Calu3 (cell line): ENCODE measurements at places on chromosomes 11 and 22. TPM values are rescaled to one million over a fixed set of nuclear protein-coding genes. Genes with fewer than 3 reads are reported as not detected.

DNA sequence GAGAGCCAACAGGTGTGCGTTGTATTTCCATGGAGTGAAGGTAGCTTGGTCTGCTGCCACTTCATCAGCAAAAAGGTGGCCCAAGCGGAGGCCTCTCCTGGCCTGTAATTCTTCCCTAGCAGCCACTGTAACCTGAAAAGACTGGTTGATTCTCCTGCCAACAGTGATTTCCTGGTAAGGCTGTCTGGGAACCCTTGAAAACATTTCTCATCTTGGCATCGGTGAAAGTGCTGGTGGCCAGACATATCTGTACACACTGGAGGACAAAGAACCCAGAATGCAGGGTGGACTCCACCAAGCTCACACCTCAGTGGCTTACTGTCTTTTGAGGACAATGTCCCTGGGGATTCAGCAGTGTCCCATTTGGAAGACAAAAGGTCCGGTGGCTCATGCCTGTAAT is 128.0 kb downstream of the TRIM29 start:
- no peak for DNase-seq

DNA sequence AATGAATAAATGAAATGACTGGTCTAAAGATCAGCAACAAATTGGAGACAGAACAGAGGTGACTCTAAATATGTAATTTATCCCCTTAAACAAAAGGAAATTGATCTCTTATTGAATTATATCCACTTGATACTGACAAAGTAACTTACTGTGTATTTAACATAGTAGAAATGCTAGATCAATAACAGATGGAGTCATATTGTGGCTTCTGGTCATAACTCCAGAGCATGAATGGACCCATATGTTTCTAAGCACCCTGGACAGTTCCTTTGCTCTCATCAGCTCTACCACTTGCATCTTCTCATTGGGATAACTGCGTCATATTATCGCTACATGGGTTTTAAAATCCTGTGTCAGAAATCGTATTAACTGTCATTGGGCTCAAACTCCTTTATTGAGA is 222.3 kb downstream of the ETS1 start:
- no peak for DNase-seq

DNA sequence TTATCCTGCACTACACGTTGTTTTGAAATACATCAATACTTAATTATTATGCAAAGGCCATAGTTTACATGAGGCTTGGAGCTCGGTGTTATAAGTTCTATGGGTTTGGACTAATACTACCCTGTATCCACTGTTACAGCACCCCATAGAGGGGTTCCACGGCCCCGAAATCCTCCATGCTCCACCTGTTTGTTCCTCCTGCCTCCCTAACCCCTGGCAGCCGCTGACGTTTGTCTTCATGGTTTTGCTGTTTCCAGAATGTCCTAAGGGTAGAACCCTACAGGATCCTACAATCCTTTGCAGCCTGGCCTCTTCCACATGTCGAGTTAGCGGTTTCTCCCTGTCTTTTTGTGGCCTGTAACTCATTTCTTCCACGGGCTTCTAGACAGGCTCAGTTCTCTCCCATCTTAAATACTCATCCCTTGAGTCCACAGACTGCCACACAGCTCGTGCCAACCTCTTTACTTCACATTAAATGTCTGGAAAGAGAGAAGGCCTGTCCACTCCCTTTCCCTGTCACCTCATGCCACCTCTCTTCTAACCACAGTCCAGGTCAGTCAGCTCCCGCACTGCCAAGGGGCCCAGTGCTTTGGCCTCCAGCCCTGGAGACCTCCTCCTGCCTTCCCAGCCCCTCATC is 42.4 kb upstream of the TH start:
- DNase-seq: no peak

The C11orf65 gene
- total RNA-seq: not detected in 2 replicates

GRCh38 chr11:116348226-116348625 is 424.6 kb downstream of the BUD13 start:
- no peak for DNase-seq

GRCh38 chr11:63277345-63277943 is 34.0 kb upstream of the SLC22A25 start:
- peak; percentile 17 for DNase-seq

GRCh38 chr11:5621580-5621979 is 3.2 kb upstream of the TRIM34 start:
- no peak for DNase-seq

GRCh38 chr11:2794046-2794967 is 91.3 kb downstream of the CDKN1C start:
- no peak for DNase-seq

- no peak for DNase-seq
Measured at GRCh38 chr11:129148487-129148886, 43.6 kb downstream of the ARHGAP32 start.

The DDT gene
- 101 and 115 TPM in 2 replicates for total RNA-seq

DNA sequence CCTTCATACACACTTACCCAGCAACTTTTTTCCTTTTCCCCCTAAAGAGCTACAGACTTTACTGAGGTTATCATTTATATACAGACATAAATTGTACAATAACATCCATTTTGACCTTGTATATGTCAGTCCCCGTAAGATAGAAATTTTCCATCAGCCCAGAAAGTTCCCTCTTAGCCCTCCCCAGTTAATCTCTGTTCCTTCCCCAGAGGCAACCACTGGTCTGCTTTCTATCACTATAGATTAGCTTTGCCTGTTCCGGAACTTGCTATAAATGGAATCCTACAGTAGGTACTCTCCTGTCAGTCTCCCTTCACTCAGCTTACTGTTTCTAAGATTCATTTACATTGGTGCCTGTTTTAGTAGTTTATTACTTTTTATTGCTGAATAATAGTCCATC is 54.9 kb downstream of the TSPAN18 start:
- no peak for DNase-seq

The OSBP2 gene
- total RNA-seq: 5.2 and 7.9 TPM in 2 replicates

- no peak for DNase-seq
Measured at GRCh38 chr11:77598195-77598594, 8.4 kb downstream of the AQP11 start.

- DNase-seq: no peak
Measured at GRCh38 chr11:60118338-60118737, 29.9 kb downstream of the MS4A2 start.

The GP1BB gene
- total RNA-seq: not detected in 2 replicates

DNA sequence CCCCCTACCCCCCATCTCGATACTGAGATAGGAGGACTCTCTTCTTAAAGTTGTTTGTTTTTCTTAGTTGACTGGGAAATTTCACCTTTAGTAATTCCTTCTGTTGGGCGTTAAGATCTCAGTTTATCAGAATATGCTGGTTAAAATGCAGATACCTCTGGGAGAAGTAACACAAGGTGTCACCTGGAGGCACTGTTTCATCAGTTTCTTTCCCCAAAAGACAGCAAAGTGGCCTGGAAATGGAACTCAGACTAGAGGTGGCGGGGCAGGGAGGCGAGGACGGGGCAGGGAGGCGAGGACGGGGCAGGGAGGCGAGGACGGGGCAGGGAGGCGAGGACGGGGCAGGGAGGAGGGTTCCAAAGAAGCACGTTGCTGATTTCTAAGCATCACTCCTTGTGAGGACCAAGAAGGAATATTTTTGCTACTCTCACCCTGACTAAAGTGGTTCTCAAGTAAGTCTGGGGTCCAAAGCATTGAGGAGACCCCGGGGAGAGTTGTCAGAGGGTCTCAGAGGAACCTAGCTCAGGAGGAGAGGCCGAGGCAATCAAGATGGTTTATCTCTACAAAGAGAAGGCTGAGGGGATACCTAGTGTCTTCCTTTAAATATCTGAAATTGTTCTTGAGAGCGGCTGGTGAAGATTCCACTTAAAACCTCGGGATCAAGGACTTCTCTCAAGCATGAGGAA is 147.0 kb upstream of the B3GAT1 start:
- DNase-seq: no peak

- DNase-seq: no peak
Measured at GRCh38 chr22:42714768-42715390, 5.8 kb downstream of the A4GALT start.

GRCh38 chr11:16126362-16126761 is 230.0 kb downstream of the SOX6 start:
- DNase-seq: peak; percentile 21

DNA sequence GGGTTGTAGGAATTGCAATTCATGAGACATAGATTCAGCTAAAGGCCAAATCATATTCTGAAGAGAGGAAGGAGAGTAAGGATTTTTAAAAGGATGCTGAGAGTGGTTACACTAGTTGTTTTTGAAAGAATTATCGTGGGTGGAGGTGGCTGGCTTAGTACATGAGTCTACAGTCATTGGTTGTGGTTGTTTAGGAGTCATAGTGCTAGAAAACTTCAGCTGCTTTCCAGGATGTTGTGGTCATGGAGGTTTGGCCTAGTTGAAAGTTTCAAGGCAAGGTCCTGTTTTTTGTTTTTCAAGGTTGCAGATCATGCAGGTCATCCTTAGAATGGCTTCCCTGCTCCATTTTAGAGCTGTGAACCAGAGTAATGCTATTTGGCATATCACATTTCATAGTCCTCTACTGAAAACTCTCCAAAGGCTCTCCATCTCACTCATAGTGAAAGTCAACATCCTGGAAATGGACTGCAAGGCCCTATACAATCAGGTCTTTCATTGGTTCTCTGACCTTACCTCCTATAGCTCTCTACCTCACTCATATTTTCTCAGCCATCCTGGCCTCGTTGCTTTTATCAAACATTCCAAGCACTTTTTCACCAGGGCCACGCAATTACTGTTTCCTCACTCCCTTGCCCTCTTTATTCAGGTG is 26.1 kb upstream of the ZBTB44 start:
- DNase-seq: no peak

DNA sequence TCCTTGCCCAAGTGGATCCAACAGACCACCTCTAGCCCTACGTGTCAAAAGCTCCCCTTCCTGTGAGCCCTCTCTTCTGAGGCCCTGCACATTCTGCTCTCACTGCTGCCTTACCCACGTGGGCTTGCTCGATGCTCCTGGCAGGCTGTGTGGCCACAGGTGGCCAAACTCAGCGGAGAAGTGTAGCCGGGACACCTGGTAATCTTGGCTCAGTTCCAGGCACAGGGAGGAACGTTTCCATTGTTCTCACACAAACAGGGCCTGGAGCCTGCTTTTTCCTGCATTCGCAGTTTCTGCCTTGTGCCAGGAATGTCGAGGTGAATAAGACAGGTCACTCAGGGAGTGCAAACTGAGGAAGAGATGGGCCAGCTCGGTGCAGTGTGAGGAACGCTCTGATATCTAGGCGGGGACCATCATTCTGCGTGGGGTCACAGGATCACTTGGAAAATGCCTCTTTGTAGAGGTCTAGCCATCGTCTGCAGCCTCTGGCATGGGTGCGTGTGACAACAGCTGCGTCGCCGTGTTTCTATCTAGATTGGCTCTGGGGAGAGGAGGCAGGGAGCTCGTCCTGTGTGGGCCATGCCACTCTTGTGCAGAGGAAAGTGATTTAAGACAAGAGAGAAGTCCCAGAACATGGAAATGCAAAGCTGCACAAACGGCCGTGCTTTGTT is 127.6 kb upstream of the PARVA start:
- DNase-seq: peak; percentile 72

DNA sequence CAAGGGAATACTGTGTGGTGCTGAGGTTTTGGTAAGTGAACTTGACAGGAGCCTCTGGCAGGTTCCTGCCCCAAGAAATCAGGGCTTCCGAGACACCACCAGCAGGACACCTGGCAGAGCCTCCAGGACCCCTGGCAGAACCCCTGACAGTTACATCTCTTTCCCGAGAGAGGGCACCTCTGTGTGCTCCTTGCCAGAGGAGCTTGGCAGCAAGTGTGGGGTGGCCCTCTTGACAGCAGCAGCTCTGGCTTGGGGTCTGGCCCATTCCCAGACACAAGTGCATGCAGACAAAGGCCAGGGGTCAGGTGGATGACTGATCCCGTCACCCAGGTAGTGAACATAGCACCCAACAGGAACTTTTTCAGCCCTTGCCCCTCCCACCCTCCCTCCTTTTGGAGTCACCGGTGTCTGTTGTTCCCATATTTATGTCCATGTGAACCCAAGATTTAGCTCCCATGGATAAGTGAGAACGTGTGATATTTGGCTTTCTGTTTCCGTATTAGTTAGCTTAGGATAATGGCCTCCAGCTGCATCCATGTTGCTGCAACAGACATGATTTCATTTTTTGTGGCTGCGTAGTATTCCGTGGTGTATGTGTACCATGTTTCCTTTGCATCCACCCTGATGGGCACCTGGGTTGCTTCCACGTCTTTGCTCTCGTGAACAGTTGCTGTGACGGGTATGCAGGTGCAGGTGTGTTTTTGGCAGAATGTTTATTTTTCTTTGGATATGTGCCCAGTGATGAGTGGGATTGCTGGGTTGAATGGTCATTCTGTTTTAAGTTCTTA is 21.2 kb upstream of the OSBPL5 start:
- DNase-seq: no peak
